Bone marrow (tissue), 2 donors: ENCODE measurements at places on chromosomes 13 and 19.

- no peak for DNase-seq
These were observed 90.1 kb downstream of the RGCC start for GRCh38 chr13:41547251-41548000.

GRCh38 chr19:23118400-23118799 lies 1.6 kb downstream of the ZNF730 start:
- DNase-seq, result no peak

DNA sequence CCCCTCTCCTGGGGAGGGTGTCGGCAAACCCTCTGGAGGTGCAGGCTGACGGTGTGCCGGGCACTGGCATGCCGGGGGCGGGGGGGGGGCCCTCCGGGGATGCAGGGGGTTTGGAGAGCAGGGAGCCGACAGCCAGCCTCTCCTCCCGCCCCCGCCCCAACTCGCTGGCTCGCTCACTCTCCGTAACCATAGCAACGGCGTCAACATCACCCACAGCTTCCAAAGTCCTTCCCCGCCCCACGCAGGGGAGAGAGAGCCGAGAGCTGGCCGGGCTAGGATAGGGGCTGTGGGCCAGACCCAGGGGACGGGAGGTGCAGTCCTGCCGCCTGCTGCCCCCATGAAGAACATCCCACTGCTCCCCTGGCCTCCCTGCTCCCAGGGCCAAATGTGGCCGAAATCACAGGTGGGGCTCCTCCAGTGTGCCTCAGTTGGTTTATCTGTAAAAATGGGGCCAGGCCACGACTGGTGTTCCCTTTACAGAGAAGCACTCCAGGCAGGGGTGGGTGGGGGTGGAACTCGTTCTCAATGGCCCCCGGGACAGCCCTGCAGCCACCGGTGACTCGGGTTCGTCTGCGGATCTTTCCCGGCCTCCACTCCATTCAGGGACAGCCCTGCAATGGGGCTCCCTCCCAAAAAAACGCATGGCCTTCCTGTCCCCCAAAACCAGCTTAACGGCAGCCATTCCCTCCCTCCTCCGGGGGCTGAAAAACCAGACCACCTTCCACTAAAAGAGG lies 3.2 kb downstream of the KLF16 start:
- DNase-seq, result no peak

DNA sequence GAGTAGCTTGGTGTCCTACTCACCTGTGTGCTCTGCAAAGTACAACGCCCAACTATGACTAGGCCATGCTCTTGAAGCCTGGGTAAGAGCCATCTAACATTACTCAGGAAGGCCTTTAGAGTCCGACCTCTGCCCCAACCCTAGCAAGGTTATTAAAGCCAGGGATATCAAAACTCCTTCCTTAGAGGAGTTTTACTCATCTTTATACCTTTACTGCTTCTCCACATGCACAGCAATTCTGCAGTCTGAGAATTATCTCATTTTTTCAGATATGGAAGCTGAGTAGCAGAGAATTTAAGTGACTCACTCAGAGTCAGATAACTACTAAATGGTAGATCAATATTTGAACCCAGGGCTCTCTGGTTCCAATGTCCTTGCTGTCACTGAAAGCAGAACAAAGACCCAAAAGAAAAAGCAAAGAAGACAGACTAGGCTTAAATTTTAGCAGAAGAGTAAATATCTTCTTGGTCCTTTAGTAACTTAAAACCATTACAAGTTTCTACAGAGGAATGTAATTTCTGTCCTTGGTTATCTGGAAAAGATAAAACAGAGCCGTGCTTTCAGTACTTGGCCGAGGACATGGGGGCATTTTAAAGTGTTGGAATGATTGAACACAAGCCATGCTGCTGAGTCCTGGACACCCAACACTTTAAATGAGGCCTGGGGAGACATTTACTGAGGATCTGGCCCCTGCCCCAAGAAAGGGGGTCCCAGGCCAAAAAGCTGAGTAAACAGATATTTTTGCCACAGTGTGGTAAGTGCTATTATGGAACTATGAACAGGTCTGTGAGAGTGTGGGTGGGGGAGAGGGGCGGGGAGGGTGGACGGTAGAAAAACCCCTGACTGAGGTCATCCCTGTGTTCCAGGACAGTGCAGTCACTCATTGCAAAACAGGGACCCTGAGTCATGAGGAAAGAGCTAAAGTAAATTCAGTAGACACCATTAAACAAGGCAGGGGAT lies 18.4 kb upstream of the KPNA3 start:
- no peak for DNase-seq

- DNase-seq, result no peak
These were observed 19.6 kb downstream of the ZNF575 start for GRCh38 chr19:43552616-43553015.

GRCh38 chr19:1001538-1002166 lies 1.4 kb downstream of the GRIN3B start:
- DNase-seq, result peak; percentile 38

DNA sequence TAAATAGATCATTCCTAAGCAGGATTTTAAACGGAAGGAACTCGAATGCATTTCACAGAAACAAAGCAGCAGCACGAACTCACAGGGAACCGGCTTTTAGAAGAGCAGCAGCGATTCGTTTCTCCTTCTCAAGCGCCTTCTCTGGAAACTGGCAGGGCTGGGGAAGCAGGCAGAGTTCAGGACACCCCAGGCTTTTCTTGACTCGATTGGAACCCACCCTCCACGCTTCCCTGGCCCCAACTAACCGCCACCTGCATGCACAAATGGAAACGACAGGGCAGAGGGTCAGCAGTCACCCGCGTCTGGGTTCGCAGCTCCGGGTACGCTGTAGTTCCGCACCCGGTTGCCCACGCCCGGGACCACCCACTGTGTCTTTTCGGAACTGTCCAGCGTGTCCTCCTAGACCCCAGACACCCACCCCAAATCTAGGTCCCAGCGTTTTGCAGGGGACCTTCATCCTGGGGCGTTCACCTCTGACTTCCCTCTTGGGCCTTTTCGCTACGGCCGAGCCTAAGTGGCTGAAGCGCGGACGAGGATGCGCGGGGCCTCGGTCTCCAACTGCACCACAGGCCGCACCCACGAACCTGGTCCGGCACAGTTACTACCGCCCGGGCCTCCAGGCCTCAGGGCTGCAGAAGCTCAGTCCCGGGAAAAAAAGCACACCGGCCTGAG lies 500 bp downstream of the ZFP30 start:
- DNase-seq, result peak; percentile 34

- peak; percentile 57 for DNase-seq
These were observed 38.6 kb upstream of the SEMA6B start for GRCh38 chr19:4597975-4598671.

GRCh38 chr19:18735324-18735723 lies 51.8 kb downstream of the CRTC1 start:
- DNase-seq, result no peak

GRCh38 chr13:109383683-109384082 lies 402.7 kb downstream of the IRS2 start:
- DNase-seq, result no peak

DNA sequence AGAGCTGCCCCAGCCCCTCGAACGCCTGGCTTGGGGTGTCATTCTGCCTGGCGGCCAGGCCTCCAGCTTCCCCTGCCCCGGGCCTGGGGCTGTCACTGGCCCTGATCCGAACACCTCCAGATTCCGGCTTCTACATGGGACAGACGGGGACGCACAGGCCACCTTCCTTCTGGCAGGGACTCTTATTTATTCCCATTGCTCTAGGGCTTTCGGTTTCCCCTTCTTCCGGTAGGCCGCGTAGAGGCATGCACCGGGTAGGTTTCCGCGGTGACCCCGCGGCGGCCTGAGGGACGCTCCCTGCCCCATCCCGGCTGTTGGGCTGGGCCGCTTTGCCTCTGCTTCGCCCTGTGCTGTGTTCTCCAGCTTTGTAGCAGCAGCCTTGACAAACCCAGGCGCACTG lies 28.2 kb downstream of the CERS1 start:
- no peak for DNase-seq

DNA sequence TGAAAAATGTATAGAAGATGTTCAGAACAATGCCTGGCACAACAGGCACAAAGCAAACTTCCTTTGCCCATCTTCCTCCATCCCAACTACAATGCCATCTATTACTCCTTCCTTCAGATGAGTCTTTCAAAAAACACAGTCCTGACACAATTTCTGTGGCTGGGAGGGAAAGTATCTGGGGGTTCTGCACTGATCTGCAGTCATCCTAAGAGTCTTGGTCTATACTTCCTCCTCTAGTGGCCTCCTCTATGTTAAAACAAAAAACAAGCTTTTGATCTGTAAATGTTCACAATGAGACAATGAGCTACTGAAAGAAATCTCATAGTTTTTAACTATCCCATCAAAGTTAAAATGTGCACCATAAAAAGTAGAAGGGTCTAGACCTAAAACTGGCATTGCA lies 44.8 kb downstream of the USP12 start:
- DNase-seq, result no peak

DNA sequence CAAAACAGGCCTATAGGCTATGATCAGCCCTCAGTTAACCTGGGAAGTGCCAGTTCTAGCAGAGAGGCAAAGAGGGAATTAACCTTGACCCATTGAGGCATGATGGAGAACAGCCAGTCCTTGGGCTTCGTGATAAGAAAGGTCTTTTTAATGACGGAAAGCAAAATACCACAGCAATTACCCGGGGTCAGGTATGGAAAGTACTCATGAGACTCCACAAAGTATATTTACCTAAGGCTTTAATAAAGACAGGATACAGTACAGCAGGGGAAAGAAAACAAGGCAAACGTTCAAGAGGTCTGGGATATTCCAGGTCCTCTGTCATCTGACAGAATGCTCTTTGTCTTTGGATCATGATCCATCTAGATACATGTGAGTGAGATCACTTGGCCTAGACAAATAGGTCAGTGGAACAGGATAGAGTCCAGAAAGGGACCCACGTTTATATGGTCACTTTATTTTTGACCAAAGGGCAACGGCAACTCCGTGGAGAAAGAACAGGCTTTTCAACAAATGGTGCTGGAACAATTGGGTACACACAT lies 52.2 kb downstream of the WDFY2 start:
- no peak for DNase-seq

DNA sequence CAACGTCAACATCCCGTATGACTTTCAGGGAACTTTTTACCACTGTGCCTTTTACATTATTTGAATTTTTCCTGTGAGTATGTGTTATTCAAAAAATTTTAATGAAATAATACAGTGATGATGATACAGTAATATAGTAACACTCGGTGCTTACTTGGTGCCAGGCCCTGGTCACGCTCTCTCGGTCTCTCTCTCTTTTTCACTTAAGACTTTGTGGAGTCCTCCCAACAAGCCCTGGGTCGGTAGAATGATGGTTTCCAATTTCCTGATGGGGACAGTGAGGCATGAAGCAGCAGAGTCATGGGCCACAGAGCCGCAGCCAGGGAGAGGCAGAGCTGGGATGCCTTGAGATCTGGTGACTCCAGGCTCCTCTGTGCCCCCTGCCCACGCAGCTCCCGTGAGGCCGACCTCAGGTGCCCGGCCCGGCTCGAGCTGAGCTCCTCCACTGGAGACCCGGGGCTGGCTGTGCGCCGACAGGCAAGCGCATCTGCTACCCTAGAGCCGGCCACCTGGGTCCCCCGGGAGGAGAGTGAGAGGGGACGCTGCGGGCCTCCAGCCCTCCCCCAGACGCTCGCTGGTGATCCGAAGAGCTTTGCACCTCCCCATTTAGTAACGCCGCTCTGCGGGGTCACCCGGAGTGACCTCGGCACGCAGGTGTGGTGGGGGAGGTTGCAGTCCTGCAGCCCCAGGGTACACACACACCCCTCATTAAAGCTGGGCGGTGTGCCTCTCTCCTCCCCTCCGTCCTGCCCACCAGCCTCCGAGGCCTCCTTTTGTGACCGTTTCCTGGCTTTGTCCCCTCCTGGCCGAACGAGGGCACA lies 4.4 kb upstream of the SBK3 start:
- DNase-seq, result no peak

DNA sequence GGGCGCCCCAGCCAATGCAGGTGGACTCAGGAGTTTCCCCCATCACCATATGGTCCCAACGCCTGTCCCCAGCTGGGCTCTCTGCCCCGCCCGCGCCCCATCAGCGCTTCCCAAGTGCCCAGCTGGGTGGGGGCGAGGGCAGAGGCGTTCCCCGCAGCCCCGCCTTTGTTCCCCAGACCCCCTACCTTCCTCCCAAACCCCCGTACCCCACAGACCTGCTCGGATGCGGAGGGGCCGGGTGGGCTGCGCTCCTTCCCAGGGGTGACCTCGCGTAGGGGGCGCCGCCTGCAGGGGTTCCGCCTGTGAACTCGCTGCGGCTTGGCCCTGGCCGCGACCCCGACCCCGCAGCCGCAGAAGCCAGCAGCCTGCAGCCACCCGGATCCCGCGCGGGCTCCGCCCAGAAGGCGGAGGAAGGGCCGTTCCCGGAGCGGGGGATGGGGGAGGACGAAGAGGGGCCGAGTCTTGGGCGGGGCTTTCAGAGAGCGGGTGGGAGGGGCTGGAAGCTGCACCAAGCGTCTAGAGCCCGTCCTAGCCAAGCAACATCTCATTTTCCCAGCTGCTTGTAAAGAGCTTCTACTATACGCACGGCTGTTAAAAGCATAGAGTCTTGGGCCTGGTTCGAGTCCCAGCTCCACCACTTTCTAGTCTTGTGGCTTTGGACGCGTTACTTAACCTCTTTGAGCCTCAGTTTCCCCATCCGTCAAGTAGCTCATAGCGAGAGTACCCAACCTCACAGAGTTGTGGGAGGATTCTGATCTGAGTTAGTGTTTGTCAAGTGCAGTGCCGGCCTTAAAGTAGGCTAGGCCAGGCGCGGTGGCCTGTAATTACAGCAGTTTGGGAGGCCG lies at the start of gene RAB3D:
Gene RAB3D, minus strand, starts transcription at position 404 of the 845 bp plus-strand sequence. CDS start 2,258 bp downstream, outside the sequence.
- DNase-seq, result peak; percentile 76

- no peak for DNase-seq
These were observed 7.0 kb upstream of the LILRA4 start for GRCh38 chr19:54345938-54346386.

DNA sequence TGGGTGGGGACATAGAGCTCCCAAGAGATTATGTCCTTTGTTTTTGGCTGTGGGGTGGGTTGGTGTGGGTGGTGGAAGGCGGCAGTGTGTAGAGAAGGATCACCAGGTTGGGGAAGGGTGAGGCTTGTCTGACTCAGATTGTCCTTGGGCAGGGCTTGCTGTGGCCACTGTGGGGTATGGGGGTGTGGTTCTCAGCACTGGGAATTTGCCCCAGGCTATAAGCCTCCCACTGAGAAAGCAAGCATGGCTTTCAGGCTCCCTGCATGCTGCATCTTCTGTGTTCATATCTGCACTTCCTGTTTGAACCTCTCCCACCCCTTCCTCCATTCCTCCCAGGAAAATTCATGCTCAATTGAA lies 34.9 kb downstream of the DNAJC15 start:
- DNase-seq, result no peak

DNA sequence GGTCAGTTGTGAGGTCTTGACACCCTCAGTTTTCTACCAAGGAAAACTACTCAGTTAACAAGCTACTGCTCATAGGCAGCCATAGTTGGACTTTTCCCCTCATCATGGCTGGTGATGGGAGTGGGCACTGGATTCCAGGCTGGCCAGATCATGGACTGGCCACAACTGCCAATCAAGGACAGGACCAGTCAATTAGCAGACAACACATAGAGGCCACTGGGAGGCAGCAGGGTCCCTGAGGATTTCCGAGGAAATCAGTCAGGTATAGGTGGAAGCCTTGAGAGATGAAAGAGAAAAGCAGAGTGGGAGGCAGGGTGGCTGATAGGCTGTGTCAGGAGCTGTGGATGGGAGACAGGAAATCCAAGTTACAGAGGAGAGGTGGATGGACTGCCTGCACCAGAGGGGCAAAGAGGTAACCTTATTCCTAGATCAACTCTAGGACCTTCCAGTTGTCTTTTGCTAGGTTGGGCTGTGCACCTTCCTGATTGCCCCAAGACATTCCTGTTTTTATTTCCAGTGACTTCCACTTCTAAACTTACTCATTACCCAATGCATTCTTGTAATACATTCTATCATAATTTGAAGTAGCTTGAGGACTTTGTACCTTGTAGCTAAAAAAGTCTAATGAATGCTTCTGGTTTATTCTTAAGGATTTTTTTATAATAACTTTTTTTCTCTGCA lies 361.8 kb downstream of the KCNRG start:
- DNase-seq, result no peak
